ENCODE measurements at places on chromosomes 1 and 21.

GRCh38 chr21:35226968-35227744 is 178.1 kb upstream of the RUNX1 start:
- peak; percentile 75 for DNase-seq

DNA sequence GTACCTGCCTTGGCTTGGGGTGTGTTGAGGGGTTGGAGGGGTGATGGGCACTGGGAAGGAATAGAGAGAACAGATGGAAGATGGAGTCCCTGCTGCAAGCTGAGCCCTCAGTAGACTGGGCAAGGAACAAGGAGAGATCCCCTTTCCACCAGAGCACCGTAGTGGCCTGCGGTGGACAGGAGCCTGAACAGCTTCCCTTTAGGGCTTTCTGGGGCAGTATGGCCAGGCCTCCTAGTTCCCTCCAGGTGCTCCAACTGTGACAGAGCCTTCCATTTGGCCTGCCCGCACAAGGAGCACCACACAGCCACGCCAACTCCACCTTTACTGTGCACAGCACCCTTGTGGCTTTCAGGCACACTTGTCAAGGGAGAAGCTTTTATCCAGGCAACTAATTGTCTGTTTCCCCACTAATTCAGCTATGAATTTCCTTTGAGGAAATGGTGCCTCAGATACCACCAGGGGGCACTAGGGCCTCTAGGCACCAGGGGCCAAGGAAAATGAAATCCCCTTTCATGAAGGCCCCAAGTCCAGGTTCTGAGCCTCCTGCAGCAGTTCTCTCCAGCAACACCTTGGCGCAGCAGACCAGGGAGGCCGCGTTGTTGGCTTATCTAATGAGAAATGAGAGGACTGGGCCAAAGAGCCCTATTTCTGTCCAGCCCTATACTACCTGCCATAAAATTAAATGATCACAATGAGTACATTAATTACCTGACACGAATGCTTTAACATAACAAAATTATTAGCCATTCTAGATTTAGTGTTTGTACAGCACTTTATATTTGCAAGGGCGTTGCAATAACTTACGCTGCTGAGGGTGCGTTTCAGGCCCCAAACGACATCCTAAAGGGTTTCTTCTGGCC is 23.1 kb upstream of the ERI3 start:
- peak; percentile 74 for DNase-seq

- no peak for DNase-seq
These were observed 276.0 kb downstream of the RWDD3 start for GRCh38 chr1:95509989-95510388.

DNA sequence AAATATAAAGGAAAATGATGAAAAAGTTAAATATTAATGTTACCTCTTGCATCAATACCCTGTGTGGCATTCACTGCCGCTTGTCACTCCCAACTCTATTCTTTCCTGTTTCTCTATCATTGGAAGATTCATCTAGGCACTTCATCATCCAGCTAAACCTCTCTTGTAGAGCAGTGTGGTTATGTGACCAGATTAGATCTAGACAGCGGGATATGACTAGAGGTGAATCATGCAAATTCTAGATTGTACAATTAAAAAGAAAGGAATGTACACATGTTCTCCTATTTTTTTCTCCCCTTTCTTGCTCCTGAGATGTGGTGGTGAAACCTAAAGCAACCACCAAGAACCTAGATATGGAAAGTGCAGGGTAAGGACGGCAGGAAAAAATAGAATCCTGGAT is 174.1 kb downstream of the LBR start:
- DNase-seq, result no peak

DNA sequence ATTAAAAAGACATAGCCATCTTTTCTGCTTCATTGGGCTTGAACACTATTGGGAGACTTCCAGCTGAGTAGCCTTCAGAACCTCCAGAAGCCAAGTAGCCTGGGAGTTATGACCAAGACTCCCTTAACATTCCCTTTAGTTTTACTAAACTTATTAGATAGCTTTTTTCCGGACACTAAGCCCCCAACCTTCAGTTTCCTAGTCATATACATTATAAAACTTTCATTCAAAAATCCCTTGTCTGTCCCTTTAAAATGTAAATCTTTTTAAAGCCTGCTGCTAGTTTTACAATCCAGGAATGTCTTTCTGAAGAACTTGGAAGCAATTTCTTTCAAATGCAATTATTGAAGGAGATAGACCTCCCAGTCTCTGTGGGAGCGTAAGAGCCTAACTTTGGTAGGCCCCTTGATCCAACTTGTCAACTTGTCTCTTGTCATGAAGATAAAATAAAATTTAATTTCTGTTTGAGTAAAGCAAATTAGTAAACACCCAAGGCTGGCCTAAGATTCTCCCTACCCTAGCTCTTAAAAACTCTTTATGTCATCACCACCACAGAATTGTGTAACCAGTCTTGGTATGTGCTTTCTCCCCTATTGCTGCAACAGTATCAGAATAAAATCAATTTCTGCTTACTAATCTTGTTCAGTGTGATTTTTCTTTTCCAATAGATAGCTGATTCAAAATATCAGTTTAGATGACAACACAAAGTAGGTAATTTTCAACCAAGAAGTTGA is 796.2 kb downstream of the PLA2G4A start:
- no peak for DNase-seq

DNA sequence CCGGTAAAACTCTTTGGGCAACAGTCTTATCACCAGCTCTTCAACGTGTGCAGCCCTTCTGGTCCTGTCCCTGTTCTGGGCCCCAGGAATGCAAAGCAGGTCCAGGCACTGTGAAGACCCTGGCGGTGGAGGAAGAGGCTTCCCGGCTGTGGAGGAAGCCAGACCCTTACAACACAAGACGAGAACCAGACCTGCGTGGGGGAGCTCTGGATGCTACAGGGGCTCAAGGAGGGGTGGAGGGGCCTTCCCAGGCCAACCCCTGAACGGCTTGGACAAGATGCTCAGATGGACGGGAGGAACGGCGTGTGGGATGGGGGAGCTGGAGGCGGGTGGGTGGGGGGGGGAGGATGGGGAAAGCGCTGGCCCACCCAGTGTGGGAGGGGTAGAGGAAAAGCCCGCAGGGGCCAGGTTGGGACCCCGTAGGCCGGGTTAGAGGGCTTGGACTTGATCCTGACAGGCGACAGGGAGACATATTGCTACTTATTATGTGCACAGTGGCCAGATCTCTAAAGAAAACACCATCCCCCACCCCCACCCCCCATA is 5.1 kb upstream of the OLIG2 start:
- DNase-seq, result no peak

DNA sequence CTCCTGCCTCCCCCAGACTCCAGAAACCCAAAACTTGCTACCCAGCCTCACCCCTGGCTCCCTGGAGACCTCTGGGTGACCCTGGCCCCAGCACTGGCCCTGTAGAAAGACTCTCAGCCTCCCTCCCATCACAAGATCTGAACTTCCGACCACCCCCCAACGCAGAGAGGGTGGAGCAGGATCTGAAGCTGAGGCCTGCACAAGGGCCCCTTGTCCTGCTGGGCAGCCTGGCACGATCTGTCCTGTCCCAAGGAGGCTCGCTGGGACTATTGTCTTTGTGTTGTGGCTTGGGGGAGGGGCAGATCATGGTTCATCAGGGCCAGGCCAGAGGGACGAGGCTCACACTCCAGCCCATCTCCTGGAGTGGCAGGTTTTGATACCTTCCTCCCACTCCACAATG is 20.0 kb downstream of the PHLDA3 start:
- no peak for DNase-seq

DNA sequence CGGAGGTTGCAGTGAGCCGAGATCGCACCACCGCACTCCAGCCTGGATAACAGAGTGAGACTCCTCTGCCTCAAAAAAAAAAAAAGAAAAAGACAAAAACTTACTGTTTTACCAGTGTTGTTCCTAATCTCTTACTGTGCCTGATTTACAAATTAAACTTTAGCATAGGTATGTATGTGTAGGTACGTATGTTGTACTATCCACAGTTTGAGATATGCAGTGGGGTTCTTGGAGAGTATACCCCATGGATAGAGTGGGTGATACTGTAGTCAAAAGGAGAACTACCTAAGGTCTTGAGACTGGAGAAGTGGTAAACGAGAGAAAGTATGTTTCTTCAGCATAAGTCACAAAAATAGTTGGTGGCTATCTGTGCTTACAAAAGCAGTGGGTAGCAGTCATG is 38.6 kb downstream of the RNF11 start:
- DNase-seq, result no peak

DNA sequence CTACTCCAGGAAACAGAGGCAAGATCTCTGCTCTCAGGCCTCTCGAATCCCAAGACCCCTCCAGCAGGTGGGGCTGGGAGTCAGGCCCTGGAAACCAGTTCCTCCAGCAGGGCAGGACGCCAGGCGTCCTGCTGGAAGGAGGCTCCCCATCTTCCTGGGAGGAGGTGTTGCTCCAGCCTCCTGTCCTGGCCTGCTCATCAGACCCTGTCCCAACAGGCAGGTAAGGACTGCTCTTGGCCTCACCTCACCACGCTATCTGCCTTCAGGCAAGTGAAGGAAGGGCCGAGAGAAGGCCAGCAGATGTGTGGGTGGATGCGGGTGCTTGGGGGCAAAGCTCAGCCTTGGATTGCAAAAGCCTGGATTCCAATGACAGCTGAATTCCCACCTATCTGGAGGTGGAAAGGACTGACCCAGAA is 82.9 kb downstream of the SSBP3 start:
- no peak for DNase-seq
